T-cell (primary cell): ENCODE measurements at places on chromosomes 12 and 14.
A peak's percentile ranks its signal among the peaks of the same experiment; 100 is the strongest.

DNA sequence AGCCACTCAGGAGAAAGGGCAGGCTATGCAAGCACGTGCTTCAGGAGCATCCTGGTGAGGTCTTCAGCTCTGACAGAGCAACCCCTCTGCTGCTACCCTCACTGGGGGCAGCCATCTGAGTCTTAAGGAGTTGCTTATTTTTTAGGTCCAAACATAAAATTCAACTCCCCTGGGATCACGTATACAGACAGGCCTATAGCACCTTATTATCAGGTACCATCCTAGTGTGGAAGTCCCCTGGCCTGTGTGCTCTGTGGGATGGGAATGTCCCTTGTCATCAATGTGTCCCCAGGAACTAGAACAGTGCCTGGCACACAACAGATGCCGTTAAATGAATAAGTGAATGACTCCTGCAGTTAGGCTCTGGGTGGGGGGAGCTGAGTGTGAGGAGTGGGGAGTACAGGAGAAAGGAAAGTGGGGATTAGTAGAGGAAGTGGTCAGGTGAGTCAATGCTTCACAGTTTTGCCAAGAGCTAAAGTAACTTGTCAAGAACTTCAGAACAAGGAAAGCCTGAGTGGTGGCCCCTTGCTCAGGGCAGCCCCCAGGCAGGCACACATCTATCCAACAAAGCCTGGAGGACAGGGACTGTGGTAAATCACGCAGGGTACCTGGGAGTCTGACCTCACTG lies 33.5 kb downstream of the DAD1 start:
- peak; percentile 88 for DNase-seq

- no peak for DNase-seq
These were observed 87.4 kb downstream of the PIWIL1 start for GRCh38 chr12:130424858-130425697.

DNA sequence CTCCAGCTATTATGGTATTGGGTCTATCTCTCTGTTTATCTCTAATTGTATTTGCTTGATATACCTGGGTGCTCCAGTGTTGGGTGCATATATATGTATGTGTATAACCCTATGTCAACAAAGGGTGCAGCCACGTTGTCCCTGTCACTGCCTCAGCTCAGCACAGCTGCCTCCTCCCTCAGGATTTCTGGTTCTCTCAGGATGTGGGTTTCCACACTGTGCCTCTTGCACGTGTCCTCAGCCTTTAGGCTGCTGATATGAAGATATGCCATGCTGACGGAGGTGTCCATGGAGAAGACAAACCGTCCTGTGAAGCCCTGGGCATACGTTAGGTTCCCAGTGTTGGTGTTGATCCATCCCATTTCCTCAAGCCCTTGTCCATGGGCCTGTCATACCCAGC lies 791.2 kb downstream of the TMEM121 start:
- DNase-seq = no peak

GRCh38 chr12:65022960-65023359 lies 98.1 kb downstream of the WIF1 start:
- no peak for DNase-seq

GRCh38 chr12:69262264-69262974 lies 23.1 kb downstream of the CPSF6 start:
- no peak for DNase-seq

- no peak for DNase-seq
These were observed 179.7 kb upstream of the VASH1 start for GRCh38 chr14:76581592-76581991.

GRCh38 chr12:79067977-79068376 lies 203.4 kb downstream of the SYT1 start:
- DNase-seq = no peak

DNA sequence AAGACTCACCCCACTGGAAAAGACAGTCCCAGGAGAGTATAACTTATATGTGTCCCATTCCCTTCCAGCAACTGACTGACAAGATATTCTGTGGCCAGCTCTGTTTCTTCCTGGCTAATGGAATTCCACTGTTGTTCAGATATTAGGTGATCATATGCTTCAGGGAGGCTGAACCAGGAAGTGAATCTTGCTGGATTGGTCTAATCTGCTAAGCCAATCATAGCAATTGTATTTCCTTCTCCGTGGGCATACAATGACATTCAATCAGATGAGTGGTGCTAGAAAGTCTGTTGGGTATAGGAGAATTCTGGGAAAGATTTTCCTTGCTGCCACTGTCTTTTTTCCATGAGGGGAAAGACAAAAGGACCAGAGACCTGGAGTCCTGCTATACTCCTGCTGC lies 12.1 kb downstream of the PYGL start:
- no peak for DNase-seq

GRCh38 chr12:19462406-19462805 lies 23.1 kb downstream of the AEBP2 start:
- DNase-seq = no peak

DNA sequence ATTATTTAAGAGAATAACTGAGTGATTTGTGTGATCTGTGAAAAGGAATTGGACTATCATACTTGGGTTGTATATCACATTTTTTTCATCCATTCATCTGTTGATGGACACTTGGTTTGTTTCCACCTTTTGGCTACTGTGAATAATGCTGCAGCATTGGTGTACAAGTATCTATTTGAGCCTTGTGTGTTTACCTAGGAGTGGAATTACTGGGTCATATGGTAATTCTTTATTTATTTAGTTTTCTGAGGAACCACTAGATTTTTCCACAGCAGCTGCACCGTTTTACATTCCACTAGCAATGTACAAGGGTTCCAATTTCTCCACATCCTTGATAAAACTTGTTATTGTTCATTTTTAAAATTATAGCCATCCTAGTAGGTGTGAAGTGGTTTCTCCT lies 56.1 kb downstream of the APAF1 start:
- DNase-seq = no peak

GRCh38 chr12:98513379-98514322 lies 1.7 kb upstream of the TMPO start:
- DNase-seq = no peak

- DNase-seq = no peak
These were observed 63.3 kb upstream of the TBX3 start for GRCh38 chr12:114747012-114747858.

- DNase-seq = no peak
These were observed 70.0 kb downstream of the SLC38A6 start for GRCh38 chr14:61051051-61051450.

DNA sequence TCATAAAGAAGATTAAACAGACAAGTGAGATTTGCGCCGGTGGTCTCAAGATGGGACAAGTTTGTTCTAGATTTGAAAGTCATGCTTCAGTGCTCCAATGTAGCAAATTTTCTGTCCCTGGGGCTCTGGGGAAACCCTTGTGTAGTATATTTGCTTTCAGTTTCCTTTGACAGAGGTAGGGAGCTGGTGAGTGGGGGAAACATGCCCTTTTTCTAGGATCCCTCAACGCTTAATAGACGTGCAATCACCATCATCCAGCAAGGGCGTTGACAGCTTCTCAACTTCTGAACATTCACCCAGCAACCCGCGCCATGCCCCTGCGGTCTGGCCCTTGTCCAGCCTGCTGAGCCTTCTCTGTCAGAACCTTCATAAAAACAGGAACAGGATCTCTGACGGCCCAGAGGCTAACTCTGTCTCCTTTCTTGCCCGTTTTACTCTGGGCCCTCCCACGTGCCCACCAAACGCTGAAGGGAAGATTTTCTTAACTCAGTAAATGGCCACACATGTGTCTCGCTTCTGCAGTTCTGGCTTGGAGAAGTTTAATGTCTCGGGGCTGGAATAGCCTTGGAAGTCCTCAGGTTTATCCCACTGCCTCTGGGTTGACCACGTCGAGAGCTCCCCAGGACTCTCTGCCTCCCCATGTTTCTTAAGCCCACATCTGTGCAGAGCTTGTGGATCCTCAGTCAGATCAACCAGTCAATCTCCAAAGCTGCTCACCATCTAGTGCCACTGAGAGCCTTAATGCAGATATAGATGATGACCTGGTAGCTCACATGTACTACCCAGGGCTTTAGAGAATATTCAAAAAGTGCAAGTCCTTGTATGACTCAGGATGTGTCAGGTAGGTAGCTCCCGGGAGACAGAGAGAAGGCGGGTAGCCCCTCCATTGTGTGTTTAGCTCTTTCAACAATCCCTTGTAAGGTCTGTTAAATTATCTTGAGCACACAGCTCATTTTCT lies 58.1 kb upstream of the CCND2 start:
- peak; percentile 17 for DNase-seq

DNA sequence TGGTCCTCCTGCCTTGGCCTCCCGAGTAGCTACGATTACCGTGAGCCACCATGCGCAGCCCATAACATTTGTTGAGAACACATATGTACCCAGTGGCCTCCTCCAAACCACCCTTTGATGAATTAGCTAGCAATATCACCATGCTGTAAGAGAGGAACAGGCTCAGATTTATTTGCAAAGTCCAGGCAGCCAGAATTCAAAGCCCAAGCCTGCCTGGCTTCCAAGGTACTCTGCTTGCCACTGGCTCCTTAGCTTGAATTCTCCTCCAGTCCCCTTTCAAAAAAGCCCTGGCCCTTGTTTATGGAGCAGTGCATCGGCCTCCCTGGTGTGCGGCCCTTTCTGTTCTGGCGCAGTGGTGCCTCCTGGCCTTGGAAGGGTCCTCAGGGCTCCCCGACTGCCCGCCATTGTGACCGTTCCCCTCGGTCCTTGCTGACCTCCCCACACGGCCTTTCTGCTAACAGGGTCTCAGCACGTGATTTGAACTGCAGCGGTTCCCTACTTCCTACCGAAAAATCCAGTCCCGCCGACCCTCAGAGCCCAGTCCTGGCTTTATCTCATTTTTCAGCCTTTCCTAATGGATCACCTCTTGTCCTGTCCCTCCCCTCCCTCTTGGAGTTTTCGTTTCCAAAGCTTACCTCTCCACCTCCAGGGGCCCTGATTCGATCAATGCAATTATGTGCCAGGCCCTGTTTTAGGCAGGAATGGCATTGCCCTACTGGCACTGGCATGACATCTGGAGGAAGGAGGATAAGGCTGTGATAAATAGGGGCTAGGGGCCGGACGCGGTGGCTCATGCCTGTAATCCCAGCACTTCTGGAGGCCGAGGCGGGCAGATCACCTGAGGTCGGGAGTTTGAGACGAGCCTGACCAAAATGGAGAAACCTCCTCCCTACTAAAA lies 22.0 kb downstream of the SLC25A29 start:
- no peak for DNase-seq

GRCh38 chr14:54299410-54300363 lies 97.1 kb upstream of the CDKN3 start:
- DNase-seq = no peak

DNA sequence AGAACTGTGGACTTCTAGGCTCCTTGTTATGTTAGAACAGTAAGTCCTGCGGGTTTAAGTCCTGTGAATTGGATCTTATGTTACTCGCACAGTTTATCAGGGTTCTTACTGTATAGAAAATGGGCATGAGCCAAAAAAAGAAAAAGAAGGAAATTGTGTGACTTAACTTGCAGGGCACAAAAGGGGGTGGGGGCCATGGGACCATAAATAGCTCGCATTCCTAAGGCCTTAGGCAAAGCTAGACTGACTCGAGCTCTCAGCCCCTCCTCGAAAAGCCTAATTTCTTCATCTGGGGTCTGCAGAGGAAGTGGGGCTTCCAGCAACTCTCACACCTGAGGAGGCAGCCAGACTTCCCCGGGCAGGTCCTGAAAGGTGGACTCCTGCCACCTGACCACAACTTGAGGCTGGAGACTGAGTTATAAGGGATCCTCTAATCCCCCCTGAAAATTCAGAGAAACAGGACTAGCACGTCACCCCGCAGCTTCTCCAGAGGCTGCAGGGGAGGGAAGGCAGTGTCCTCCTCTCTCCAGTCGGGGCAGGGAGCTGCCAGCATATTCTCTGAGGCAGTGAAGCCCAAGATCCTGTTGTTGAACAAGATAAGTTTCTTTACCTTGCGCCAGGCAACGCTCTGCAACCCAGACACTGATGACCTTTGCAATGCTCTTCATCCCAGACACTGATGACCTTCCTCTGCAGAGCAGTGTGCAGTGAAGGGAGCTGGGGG lies 280.5 kb downstream of the PCNX1 start:
- no peak for DNase-seq

DNA sequence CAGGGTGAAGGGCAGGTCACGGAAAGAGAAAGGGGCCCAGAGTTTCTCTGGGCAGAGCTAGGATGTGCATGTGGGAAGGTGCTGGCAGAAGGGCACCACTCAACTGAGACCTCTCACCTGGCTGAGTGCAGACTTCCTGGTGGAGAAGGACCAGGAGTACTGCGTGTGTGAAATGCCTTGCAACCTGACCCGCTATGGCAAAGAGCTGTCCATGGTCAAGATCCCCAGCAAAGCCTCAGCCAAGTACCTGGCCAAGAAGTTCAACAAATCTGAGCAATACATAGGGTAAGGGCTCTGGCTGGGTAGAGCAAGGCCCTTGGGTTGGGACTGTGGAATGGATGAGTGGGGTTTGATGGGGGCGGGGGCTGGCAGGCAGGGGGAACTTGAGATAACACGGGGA lies 5.4 kb upstream of the SMARCD1 start:
- DNase-seq = no peak

DNA sequence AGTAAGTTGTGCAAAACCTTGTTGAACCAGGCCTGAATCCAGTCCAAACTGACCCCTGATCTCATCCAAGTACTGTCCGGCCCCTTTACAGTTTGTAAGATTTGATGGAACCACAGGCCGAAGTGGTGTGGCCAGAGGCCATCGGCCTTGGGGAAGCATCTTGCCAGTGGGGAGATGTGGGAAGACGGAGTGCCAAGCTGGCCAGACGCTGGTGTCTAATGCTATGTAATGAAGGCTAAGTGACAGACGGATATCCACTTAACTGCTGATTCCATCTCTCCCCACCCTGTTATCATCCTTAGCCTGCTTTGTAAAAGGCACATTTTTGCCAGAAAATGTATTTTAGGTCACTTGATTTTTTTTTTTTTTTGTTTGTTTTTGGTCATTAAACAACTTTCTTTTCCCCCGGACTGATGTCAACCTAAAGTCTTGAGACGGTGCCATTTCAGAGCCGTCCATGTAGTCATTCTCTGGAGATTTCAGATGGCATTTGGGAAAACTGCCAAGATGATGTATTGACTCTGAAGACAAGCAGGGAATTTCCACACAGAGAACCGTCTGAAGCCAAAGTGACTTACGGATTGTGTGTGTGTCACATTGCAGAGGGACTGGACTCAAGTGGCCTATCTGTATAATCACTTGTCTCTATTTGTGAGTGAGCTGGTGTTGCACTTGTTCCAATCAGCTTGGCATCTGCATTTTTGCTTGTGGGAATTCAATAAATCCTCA lies 86.5 kb upstream of the MANSC4 start:
- no peak for DNase-seq

DNA sequence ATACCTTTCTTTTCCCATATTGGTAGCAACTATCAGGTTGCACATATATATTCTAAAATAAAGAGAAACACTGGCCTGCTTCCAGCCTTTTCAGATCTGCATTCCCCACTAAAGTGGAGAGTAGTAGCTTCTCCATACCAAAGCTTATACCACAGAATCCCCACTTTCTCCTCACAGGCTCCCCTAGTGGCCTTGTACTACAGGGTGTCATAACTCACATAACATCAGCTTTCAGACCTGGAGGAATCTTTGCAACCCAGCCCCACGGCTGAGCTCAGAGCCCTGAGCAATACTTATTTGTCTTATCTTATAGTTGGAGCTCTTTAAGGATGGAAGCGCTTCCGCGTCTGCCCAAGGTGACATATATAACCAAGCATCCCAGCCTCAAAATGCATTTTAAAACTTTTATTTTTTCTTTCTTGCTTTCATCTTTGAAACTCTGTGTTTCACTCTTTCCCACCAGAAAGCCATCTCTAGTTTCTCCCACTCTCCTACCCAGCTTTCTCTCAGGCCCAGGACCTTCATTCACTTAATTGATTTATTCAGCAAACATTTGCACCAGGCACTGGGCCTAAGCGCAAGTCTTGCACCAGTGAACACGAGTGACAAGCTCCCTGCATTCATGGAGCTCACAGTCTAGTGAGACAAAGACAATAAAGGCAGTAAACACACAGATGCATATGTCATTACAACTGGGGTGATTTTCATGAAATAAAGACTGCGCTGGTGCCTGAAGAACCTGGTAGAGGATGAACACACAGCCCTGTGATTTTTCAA lies 254.7 kb downstream of the IPO8 start:
- DNase-seq = no peak
